SHP77 treated with DMSO at 0.1 percent for 48 hours (cell line): ENCODE measurements at places on chromosomes 7 and 10.

DNA sequence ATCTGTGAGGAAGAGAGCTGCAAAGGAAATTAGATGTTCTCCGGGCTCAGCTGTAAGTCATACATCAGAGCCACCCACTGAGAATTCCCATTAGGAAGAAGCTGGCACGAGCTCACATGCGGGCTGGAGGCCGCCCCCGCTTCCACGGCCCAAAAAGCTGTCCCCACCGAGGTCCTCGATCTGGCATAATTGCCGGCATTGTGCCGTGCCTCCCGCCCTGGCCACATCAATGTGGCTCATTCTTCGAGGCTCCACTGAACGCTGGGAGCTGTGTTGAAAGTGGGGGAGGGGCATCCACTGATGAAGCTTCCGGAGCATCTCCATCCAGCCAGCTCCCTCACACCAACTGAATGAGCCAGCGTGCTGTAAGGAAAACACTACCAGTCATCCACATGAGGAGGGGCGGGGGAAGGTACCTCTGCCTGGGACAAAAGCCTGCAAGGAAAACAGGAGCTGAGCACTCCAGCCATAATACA lies 173.1 kb downstream of the PTPRN2 start:
- DNase-seq = peak; percentile 44

DNA sequence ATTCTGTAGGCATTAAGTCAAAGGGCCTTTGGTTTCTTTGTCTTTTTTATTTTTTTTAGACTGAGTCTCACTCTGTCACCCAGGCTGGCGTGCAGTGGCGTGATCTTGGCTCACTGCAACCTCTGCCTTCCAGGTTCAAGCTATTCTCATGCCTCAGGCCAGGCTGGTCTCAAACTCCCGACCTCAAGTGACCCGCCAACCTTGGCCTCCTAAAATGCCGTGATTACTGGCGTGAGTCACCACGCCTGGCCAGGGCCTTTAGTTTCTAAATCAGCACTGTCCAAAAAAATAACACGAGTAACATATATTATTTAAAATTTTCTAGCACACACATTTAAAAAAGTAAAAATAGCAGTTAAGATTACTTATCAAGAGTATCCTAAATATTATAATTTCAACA lies 11.1 kb upstream of the ACSL5 start:
- DNase-seq = no peak

DNA sequence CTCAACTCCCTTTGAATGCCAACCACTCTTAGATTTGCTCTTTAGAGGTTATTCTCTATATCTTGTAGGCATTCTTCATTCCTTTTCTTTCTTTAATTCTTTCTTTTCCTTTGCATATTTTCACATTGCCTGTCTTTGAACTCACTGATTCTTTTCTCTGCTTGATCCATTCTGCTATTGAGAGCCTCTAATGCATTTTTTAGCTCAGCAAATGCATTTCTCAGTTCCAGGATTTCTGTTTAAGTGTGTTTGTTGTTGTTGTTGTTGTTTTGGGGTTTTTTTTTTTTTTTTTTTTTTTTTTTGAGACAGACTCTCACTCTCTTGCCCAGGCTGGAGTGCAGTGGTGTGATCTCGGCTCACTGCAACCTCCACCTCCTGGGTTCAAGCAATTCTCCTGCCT lies 71.6 kb downstream of the FBXL13 start:
- DNase-seq = no peak

DNA sequence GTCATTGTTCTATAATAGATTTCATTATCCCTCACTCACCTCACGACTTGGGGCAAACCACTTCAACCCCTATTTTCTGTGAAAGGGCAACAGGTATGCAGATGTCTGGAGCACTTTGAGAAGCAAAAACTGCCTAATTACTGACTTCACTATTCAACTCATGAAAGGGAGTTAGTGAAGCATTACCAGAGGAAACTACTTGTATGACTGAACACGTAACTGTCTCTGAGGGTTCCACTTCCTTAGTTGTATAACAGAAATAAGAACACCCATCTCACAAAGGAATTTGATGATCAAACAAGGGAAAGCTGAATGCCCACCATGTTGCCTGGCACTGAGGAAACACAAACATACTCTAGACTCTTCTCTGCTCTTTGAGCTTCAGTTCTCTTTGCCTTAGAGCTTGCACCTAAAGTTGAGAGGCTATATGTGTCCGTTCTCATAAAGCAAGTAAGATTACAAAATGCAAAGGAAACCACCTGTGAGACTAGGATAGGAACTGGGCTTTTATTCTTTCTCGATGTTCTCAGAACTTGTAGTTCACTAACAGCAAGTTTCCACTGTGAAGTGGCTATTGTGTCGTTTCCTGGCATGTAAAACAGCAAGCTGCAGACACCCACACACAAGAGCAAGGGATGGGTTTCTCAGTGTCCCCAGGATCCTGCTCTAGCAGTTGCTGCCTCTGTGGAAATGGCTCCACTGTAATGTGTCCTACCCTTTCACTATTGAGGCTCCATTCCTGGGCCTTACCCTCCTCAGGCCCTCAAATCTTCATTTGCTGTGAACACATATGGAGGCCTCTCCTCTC lies 2.6 kb downstream of the TMEM243 start:
- DNase-seq = no peak

DNA sequence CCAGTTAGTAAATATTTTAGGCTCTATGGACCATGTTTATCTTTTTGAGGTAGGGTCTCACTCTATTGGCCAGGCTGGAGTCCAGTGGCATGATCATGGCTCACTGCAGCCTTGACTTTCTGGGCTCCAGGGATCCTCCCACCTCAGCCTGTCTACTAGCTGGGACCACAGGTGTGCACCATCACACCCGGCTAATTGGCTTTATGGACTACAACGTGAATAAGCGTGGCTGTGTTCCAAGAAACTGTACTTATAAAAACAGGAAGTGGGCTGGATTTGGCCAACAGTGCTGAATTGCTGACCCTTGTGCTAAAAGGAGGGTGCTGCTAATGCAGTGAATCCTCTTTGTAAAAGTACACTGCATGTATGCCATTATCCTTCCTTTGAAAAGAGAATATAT lies 111.7 kb upstream of the CDK13 start:
- peak; percentile 72 for DNase-seq

GRCh38 chr10:91416339-91416855 lies 6.3 kb downstream of the HECTD2 start:
- no peak for DNase-seq

DNA sequence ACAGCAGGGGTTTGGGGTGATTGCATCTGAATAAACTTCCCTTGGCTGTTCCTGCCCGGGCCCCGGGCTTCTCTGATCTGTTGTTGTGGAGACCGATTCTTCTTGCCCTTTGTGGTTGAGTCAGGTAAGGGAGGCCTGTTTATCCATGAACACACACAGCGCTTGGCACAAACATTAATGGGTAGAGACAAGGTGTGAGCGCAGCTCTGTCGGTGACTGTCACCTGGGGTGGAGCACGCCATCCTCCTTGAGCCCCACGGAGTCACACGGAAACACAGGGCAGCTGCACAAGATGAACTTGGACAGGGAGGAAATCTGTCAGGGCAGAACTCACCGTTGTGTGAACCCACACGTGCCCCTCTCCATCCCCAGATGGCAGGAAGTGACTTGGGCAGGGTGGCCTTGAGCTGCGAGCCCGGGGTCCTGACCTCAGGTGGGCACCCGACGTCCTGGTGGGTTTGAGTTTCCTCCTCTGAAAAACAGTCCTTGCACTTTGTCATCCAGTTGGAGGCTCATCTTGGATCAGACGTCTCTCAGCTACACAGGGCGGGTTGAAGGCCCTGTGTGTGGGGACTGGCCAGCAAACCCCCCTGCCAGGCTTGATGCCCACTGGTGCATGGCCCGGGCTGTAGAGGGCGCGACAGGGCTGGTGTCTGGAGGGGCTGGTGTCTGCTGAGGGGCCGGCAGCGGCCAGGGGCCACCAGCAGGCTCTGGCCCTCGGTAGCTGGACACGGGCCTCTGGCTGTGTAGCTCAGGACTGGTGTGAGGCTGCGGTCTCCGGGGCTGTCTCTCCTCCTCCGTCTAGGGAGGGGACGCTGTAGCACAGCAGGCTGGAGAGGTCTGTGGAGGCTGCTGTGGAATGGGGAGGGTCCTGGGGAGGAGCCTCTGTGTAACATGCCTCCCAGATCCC lies 24.2 kb upstream of the SHH start:
- no peak for DNase-seq

- DNase-seq = no peak
Measured at GRCh38 chr7:75595766-75596165, 103.6 kb downstream of the SPDYE5 start.

GRCh38 chr10:98361131-98362025 lies 53.6 kb downstream of the PYROXD2 start:
- DNase-seq = peak; percentile 81

- DNase-seq = no peak
Measured at GRCh38 chr10:98469001-98469931, 22.5 kb upstream of the HPS1 start.

- DNase-seq = no peak
Measured at GRCh38 chr10:119025336-119025735, 4.2 kb upstream of the NANOS1 start.

DNA sequence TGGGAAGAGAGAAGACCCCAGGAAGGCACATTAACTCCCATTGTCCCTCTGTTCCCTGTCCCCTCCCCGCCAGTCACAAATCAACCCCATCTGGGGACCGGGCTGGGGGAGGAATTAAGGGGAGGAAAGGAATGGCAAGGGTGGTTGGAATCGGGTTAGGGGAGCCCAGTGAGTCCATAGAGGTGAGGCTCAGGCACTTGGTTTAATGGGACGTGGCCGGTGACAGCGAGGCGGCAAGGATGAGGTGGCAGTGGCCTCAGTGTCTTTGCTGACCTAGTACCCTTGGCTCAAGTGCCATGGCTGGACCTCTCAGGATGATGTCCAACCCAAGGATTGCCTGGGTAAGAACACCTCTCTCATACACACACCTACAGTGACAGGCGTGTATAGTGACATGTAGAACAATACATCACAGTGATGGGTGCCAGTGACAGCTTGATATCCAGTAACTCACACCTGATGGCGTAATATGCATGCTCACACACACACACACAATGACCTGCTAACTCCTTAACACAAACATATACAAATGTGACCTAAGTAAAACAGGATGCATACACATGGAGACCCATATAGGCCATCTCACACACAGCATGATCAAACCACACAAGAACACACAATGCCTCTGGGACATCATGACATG lies 12.3 kb downstream of the KCNIP2 start:
- no peak for DNase-seq

DNA sequence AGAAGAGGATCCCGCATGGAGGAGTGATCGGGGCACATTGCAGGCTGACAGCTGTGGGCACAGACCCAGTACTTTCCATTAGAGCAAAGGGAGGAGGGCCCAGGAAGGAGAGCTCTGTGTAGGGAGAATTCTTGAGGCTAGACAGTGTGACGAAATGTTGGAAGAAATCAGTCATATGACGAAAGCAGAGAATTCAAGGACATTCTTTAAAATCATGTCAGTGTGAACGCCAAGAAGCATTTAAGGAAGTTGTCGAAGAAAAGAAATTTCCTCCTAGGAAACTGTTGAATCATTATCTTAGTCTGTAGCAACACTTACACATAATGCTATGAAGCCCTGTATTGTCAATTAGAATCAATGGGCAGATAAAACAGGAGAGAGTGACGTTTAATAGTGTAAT lies 191.3 kb upstream of the ADARB2 start:
- DNase-seq = no peak

- no peak for DNase-seq
Measured at GRCh38 chr10:470339-471003, 219.0 kb downstream of the DIP2C start.

DNA sequence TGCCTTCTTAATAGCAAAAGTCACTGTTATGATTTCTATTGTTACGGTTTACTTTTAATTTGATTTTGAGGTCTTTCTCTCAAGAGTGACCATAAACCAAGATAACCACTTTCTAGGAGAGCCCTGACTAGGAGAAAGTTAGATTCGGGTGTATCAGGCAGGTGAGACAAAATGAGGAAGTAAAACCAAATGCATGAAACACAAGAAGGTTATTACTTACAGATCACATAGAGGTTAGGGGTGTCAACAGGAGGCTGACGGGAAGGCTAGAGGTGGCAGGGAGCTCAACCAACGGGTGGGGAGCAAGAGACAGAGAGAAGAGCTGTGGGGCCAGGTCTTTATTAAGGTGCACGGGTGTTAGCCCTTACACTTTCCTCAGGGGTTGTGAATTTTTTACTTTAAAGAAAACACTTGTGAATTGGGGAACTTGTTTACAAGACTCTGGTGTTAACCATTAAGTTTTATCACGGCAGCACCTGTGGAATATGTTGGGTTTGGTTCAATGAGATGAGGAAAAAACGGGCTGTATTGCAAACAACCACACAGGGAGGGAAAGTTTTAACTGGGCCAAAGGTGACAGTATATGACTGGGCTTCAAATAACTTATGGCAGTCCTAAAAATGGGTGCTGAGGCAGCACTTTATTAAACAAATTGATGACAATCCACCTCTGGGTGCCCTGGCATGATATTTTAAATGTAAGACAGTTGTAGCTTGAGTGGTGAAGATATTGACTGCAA lies 154.9 kb downstream of the SDHAF3 start:
- no peak for DNase-seq

DNA sequence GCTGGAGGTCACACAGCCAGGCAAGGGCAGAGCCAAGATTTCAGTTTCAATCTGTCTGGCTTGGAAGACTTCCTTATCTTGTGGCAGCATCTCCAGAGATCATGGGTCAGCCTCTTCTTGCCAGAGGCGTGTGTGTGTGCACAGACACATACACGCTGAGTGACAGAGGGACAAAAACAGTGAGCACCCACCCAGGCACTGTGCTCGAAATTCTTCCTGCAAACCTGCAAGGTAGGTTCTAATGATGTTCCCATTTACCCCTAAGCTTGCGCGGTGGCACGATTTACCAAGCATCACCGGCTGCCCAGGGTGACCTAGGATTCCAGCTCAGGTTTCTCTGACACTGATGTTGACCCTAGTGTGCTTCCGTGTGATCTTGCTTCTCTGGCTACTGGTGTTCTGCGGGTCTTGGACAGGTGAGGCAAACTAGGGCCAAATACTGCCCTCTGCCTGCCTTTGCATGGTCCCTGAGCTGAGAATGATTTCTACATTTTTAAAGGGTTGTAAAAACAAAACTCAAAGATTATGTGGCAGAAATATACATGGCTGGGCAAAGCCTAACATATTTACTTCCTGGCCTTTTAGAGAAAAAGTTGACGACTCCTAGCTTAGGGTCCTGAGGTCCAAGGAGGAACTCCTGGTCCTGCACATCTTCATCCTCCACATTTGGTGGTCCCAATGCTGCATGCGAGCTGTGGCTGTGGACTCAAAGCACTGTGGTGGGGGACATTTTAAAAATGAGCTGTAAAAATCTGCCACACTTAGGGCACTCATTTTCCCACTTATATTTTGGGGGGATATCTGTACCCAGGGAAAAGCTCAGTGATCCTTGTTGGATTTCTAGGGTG lies 268.5 kb downstream of the RPS24 start:
- DNase-seq = no peak

GRCh38 chr7:77537778-77538280 lies 734 bp downstream of the PTPN12 start:
- DNase-seq = no peak

GRCh38 chr10:95793401-95794045 lies 37.6 kb downstream of the ENTPD1 start:
- no peak for DNase-seq

- DNase-seq = no peak
Measured at GRCh38 chr10:71727105-71727737, 7.6 kb upstream of the C10orf105 start.

- no peak for DNase-seq
Measured at GRCh38 chr10:80203835-80204676, 1.3 kb downstream of the ANXA11 start.
